ENCODE measurements at places on chromosomes 2 and 18.

- DNase-seq, result no peak
Observed at GRCh38 chr2:32067549-32067948, 4.2 kb downstream of the SPAST start.

- no peak for DNase-seq
Observed at GRCh38 chr2:119544075-119544938, at the start of gene CFAP221. TSS of gene CFAP221 (plus strand) at chr2:119544449. CDS start at chr2:119546132, 1,683 bp downstream.

DNA sequence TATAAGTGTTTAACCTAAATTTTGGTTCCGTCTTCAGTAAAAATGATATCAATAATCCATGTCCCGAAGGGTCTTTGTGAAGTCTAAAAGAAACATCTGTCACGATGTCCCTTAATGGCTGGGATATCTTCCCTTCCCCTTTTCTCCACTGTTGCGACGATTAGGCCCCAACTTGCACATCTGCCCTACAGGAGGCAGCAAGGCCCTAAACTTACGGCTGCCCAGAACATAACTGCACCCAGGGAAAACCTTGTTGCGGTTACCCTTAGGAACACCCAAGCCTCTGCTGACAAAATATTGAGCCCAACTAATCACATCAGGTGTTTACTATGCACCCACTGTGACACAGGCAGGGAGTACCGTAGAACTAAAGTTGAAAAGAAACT, 1.3 kb upstream of the SMAD2 start:
- no peak for DNase-seq

DNA sequence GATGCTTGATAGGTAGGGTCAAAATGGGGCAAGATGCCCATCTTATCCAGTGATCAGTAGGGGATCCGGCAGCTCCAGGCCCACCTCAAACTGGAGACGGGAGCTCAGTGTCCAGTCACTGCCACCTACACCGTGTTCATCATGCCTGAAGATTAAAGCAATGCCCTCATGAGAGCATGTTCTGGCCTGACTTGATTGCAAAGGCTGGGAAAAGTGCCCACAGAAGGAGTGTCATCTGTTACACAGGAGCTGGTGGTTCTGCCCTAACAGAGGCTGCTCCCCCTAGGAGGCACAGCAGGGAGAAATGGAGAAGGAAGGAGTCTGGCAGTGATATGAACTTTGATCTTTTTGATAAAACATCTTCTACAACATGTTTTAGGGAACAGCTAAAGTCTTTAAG, 92.3 kb downstream of the CCBE1 start:
- no peak for DNase-seq

GRCh38 chr18:48553236-48553635, 14.4 kb downstream of the CTIF start:
- no peak for DNase-seq

- DNase-seq, result no peak
Observed at GRCh38 chr2:46375566-46376125, 78.4 kb downstream of the EPAS1 start.

GRCh38 chr2:7015007-7015950, 98.1 kb downstream of the RNF144A start:
- no peak for DNase-seq

DNA sequence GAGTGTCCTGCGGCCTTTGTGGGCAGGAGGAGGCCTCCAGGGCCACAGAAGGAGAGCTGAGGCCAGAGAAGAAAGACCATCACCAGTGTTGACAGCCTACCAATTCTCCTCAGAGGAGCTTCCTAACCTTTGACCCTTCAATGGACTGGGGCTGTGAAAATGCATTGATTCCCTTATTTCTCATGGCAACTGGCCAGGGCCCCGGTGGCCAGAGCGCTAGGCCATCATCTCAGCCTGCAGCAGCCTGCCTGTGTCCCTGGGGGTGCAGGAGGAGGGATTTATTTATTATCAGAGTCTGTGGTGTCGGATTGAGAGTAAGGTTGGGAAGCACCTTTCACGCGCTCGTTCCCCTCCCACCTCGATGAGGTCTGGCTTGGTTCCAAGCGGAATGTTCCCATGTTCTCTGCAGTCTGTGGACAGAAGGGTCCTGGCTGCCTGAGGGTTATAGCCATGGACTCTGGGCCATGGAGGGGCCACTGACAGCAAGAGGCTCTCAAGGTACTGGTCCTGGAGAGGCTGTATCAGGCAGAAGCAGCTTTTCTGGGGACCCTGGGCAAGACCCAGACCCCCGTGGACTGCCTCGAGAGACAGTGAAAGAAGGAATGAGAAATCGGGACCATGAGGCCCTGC, 53.8 kb downstream of the CYP27C1 start:
- DNase-seq, result no peak

DNA sequence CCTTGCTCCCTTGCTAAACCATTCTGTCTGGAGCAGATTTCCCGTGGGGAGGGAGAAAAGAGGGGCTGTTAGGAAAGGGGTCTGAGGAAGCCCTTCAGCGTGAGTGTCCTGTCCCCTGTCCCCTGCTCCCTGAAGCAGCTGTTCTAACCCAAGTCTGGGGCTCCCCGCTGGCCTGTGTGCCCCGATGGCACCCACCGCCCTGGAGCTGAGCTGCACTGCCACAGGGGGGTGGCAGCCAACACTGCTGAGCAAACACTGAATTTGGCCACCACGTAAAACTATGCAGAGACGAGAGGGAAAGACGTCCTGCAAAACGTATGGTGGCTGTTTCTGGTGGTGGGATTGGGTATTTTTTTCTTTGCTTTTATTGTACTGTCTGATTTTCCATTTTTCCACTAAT, 17.9 kb downstream of the KCNG2 start:
- no peak for DNase-seq

GRCh38 chr2:101361121-101361520, 26.2 kb downstream of the CREG2 start:
- DNase-seq, result no peak

DNA sequence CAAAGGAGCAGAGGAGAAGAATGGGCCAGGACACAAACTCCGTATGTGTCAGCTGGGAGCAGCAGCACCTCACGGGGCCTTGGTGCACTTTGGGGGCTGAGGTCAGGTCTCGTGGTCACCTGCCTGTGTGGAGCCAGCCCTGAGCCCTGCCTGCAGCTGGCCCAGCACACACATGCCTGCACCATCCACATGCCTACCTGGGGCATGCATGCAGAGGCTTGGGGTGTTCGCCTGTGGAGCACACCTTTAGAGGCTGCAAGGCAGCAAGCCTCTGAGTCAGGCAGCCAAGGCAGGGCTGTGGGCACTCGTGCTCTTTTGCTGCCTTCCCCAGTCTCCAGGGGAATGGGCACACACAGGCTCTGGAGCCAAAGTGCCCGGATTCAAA, 36.0 kb downstream of the ARHGEF4 start:
- DNase-seq, result no peak

DNA sequence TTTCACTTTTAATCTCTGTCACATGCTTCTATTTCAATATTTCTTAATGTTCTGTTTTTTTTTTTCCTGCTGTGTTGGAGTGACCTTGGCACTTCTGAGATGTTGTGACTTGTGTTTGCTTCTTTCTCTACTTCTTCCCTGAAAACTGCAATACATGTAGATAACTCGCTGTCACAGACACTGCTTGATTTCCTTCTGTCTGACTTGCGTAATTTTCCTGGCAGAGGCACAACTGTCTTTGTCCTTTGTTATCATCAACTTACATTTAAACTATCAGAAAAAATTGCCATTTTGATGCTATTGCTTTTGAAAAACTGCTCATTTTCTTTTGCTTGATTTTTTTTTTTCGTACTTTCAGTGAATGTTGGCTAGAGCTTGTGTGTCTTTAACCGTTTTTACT, 69.0 kb downstream of the BABAM2 start:
- no peak for DNase-seq

DNA sequence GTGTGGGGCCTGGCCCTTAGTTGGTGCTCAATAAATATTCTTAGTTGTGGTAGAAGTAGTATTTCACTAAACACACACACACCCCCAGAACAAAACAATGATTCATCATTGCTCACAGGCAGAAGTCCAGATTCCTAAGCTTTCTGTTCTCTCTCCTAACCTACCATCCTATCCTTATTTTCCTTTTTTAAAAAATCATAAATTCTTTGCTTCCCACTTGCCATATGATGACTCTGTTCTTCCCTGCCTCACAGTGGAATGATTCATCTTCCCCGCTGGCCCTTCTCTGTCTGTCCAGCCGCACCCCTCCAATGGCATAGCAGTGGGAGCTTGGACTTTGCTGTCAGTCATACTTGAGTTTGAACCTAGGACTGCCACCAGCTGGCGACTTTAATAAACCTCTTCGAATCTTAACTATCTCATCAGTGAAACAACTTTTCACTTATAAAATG, 5.2 kb downstream of the EML6 start:
- DNase-seq, result no peak

DNA sequence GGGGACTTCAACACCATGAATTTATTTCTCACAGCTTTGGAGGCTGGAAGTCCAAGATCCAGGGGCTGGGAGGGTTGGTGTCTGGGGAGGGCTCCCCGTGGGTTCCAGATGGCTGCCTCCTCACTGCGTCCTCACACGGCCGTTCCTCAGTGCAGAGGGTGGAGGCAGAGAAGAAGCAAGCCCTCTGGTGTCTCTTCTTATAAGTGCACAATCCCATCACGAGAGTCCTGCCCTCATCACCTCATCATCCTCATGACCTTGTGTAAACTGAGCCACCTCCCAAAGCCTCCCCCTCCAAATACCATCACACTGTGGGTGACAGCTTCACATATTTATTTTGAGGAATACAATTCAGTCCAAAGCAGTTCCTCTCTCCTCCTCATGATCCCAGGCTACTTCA, 26.3 kb downstream of the TMEM163 start:
- no peak for DNase-seq

DNA sequence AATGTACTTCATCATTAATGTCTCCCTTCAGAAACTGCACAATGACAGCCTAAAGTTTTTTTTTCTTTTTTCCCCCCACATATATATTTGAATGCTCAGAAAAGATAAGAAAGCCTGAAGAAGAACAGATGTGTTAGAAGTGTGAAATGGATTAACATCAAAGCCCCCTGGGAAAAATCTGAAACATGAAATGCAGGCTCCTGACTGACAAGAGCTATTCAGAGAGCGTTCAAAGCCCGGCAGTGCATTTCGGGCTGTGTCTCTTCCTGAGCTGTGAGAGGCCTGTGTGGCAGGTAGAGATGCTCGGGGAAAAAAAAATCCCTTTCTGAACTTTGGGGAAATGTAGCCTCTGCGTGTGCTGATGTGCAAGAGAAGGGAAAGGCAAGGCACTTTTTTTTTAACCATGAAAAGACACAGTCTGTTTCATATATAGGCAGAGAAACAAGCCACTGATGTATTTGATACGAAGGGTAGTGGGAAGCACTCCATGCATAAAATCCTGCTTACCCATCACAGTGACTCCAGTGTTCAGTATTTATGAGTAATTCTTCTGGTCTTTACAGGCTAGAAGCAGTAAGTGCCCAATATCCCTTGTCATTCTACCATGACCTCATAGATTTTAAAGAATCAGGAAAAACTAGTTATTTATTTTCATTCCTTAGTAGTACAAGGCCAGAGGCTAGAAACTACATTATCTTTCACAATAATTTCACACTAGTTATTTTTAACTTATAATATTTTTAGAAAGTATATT, 1574.2 kb upstream of the PIK3C3 start:
- no peak for DNase-seq

DNA sequence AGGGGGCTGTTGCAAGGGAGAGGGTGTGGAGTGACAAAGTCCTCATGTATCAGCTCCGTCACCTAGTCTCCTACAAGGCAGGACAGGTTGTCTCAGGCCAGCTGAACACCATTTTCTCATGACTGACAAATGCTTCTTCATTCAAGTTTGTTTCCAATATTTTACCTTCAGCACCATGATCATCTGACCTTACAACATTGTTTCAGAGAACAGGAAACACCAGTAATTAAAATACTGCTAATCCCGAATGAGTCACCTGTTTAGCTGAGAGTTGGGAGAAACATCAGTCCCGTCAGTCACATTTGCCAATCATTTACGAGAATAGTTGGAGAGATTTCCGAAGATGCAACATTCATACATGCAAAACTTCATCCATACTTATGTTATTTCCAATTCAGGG, 25.7 kb upstream of the SP5 start:
- no peak for DNase-seq

DNA sequence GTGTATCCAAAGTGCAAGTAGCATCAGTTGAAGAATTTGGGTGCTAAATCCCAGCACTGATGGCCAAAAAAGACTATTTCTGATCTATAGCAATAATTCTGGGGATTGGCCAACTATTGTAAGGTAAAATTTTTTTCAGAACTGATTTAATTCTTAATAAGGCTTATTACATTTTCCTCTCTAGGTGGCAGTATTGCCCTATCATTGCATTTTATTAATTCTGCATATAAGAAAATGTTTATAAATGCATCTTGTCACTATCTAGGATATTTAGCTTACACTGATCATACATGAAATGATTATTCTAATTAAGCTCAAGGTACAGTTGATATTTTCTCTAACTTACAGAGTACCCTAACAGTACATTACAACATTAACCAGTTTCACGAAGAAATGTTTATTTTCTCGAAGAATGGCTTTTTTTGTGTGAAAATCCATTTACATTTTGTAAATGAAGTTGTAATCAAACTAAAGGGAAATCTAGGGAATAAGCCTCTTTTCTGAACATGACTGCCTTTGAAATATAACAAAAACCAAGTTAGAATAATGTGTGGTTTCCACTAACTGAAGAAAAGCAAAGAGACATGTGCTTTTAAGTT, 11.0 kb downstream of the TTN start:
- peak; percentile 12 for DNase-seq

GRCh38 chr2:196587056-196587455, 52.5 kb upstream of the CCDC150 start:
- no peak for DNase-seq

- no peak for DNase-seq
Observed at GRCh38 chr2:10209406-10209935, 86.9 kb downstream of the RRM2 start.

DNA sequence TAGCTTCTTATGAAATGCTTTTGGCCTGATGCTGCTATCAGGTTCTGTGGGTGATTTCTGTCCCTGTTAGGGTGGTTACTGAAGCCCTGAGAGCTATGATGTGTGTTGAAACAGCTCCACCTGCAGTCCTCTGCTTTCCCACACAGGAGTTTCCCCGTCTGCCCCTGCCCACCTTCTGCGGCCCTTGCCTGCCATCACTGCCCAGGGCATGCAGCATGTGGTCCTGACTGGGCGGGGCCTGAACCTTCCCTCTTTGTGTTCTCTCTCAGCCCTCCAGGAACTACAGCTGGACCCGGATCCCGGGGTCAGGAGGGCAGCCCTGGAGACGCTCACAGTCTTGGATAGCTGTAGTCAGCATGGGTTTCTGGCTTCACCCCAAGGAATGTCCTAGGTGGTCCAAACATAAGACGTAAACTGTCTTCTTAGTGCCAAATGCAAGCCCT, 21.4 kb downstream of the HJURP start:
- peak; percentile 12 for DNase-seq

Measured in left renal cortex interstitium (tissue), 4 donors.